ENCODE measurements at places on chromosomes 4 and X.

GRCh38 chr4:125187226-125188176 lies 127.3 kb upstream of the FAT4 start:
- DNase-seq, result no peak

GRCh38 chr4:98745366-98745765 lies 87.0 kb upstream of the TSPAN5 start:
- no peak for DNase-seq

GRCh38 chrX:154352012-154352401 lies 22.4 kb downstream of the FLNA start:
- DNase-seq, result no peak

- DNase-seq, result no peak
These were observed 41.2 kb downstream of the SH3RF1 start for GRCh38 chr4:169229571-169230028.

GRCh38 chr4:56215901-56216300 lies 171.4 kb downstream of the AASDH start:
- no peak for DNase-seq

GRCh38 chr4:76987153-76987591 lies 37.6 kb downstream of the SEPTIN11 start:
- no peak for DNase-seq

DNA sequence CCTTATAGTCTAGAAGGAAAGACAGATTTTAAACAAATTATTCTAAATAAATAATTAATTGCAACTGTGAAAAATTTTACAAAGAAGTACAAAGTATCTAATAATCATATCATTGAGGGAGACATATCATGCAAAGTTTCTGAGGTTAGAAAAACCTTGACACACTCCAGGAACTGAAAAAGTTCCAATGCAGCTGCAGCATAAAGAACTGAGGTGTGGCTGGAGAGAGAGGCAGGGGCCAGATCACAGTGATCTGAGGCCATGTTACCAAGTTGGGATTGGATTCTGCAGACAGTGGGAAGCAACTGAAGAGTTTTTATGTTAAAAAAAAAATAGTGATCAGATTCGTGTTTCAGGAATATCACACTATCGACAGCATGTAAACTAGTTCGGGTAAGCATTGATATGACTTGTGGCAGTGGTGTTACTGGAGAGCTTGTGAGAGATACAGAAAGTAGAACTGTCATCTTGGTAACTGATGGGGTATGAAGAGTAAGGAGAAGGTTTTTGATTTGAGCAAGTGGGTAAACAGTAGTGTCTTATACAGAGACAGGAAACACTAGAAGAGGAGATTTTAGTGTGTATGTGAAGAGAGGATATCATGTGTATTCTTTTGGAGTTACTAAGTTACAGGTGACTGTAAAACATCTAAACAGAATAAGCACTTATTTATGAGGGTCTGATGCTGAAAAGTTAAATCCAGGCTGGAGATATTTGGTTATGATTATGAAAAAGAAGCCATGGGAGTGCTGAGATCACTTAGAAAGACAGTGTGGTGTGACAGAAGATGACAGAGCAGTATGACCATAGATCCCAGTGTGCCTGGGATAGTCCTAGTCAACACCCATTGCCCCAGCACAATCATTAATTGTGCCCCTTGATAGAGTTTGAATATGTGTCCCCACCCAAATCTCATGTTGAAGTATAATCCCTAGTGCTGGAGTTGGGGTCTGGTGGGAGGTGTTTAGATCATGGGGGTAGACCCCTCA lies 15.6 kb upstream of the SPRY1 start:
- DNase-seq, result peak; percentile 37

- no peak for DNase-seq
These were observed 40.1 kb upstream of the UGT8 start for GRCh38 chr4:114558446-114559020.

DNA sequence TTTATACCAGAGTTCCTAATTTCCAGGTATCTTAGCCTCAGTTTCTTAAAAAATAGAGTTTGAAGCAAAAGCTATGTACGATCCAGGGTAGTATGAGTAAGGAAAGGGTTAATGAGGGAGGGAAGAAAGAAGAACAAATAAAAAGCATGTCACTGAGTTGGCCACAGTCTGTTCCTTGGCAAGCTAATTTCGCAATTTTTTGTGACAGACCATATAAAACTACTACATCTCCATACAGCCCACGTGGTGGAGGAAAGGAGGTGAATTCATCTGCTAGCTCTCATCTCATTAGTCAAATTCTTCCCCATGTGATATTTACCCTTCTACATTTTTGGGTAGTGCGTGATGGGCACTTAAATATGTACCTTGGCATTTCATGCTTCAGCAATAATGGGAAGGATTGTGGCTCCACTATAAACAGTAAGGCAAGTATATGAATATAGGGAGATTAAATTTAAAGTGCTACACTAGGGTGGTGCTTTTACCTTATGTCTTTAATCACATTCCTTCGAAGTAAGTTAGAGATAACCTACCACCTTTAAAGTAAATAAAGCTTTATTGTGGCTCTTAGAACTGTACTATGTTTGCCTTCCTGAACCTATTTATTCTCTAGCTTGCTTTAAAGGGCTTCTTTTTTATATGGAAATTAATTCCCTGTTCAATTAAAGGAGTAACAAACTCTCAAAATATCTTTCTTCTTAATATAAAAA lies 102.1 kb upstream of the VAMP7 start:
- no peak for DNase-seq

- no peak for DNase-seq
These were observed 127.4 kb downstream of the ANAPC10 start for GRCh38 chr4:144970597-144970996.

DNA sequence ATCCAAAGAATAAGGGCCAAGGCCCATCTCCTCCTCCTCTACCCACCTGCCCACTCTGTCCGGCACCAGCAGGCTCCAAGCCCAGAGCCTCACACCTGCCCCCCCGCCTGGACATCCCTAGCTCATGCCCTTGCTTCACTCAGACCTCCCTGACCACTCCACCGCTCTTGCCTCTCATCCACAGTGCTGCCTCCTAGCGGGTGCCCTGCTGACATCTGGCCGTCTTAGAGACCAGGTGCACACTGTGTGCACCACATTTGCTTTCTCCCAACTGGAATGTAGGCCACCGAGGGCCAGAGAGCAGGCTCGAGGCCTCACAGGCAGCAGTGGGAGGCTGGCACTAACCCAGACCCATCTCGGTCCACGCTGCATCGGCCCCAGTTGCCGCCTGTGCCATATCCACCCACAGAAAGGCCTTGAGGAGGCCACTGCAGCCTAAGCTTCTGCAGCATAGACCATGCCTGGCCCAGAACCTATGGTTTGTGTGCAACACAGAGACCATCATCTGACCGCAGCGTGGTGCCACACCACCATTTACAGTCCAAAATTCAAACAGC lies 13.5 kb downstream of the LETM1 start:
- no peak for DNase-seq

GRCh38 chrX:16917120-16917519 lies 29.3 kb upstream of the REPS2 start:
- DNase-seq, result no peak

- DNase-seq, result no peak
These were observed 98.9 kb downstream of the HPGD start for GRCh38 chr4:174423257-174423944.

- DNase-seq, result no peak
These were observed 6.0 kb downstream of the GPKOW start for GRCh38 chrX:49117581-49117980.

DNA sequence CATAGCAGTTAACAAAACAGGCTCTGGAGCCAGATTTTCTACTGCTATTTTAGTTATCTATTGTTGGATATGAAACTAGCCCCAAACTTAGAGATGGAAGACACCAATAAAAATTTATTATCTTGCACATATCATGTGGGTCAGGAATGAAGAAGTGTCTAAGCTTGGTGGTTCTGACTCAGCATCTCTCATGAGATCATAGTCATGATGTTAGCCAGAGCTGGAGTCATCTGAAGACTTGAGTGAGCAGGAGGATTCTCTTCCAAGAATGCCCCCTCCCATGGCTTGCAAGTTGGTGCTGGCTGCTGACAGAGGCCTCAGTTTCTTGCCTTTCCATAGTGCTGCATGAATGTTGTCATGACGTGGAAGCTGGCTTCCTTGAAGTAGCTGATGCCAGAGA lies 68.2 kb upstream of the TAPT1 start:
- no peak for DNase-seq

- DNase-seq, result no peak
These were observed 157.9 kb upstream of the DKK2 start for GRCh38 chr4:107194005-107194404.

- DNase-seq, result no peak
These were observed 133.3 kb downstream of the STK32B start for GRCh38 chr4:5184606-5185005.

DNA sequence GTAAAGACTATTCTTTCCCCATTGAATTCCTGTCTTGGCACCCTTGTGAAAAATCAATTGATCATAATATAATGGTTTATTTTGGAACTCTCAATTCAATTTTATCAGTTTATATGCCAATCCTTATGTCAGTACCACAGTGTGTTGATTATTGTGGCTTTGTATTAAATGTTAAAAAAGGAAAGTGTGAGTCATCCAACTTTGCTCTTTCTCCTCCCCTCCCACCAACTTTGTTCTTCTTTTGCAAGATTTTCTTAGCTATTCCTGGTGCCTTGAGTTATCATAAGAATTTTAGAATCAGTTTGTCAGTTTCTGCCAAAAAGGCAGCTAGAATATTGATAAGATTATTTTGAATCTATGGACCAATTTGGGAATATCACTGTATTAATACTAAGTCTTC lies 11.2 kb upstream of the RNF175 start:
- no peak for DNase-seq

GRCh38 chrX:154074199-154074598 lies 23.3 kb downstream of the MECP2 start:
- no peak for DNase-seq

- DNase-seq, result no peak
These were observed 106.8 kb downstream of the EIF4E start for GRCh38 chr4:98822144-98822543.

- no peak for DNase-seq
These were observed 8.0 kb downstream of the RADX start for GRCh38 chrX:106619797-106620196.

- DNase-seq, result no peak
These were observed 157.1 kb downstream of the DCLK2 start for GRCh38 chr4:150235317-150235716.

GRCh38 chr4:48575964-48576363 lies 85.9 kb downstream of the ZAR1 start:
- DNase-seq, result no peak

DNA sequence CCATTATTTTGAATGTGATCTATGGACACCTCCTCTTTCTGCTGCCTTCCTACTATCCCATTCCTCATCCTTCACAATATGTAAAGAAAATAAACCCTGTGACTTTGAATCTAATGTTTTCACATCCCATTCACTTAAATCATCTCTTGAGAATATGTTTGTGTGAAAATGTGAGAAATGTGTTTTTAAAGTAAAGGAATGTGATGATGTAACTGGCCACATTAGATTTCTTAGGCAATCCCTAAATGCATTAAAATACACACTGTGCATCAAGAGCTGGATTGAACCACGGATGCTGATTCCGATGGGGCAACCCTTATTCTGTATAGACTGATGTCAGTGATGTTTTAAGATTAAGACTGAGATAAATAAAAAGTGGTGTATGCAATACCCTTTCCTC lies 558.9 kb upstream of the TENM3 start:
- no peak for DNase-seq

DNA sequence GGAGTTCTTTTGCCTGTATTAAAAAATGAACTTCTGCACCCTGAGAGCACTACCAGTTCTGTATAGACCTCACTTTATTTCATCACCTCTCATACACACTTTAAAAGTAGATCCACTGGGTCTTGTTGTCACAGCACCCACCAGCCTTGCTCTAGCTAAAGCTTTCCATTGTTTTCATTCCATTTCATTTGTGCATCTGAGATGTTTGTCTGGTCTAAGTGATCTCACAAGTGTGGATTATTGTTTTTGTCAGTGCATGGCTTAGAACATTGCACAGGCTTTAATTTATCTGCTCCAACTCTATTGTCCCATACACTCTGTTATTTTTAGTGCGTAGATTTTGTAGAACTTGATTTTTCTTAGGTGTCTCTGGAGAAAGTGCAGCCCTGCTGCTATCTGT lies 1157.5 kb upstream of the PABPC4L start:
- DNase-seq, result no peak

DNA sequence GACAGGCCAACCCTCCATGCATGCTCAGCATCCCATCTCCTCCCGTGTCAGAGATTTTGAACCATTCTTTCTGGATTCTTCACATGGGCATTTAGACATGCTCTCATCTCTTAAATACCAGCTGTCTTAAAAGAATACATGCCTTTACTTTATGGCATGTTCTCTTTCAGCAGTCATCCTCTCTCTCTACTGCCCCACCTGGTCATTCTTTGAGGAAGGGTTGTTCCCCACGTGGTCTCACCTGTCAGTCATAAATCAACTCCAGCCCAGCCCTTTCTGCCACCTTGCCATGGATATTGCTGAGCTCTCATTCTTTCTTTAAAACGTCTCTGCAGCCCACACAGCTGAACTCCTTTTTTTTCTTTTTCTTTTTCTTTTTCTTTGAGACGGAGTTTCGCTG lies 111.3 kb downstream of the ARHGAP10 start:
- DNase-seq, result peak; percentile 4

DNA sequence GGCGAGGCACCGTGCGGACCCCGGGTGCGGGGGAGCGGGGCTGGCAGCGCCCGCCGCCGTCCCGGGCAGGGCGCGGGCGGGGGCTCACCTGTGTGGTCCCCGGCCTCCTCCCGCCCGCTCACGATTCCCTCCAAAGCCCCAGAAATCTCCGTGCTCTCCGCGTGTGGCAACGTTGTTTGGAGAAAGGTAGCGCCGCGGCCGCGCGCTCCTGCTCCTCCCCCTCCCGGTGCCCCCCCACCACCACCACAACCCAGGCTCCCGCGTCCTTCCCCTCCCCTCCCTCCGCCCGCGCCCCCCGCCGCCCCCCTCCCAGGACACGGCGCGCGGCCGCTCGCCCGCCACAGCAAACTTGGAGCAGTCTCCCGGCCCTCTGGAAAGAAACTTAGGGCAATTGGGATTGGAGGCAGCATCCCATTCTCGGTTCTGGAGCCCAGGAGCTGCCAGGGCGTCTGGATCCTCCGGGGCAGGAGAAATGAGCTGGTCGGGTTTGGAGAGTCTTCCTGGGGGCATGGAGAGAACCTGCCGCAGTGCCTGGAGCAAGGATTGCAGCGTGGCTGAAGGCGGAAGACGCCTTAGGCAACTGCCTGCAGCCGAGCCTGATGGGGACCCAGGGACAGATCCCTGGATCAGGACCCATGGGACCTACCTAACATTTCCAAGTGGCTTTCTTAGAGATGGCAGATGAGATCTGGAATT lies 855 bp downstream of the KLF3 start:
- no peak for DNase-seq

DNA sequence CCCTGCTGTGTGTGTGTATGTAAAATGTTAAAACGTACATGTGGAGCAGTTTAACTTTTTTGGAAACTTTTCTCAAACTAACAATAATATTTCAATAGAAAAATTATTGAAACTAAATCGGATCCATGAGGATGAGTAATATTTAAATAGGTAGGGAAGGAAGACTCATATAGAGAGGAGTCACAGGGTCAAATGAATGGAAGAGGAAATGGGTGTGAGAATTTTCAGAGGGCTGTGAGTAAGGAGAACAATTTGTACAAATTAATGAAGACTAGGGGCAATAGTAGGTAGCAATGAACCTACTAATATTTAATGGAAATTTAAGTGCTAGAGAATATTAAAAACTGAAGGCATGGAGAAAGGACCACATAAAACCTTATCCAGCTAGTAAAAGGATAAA lies 290.7 kb upstream of the PCDH18 start:
- DNase-seq, result no peak
